ENCODE measurements at places on chromosomes 6 and 20. TPM values are rescaled to one million over a fixed set of nuclear protein-coding genes. Genes with fewer than 3 reads are reported as not detected.
A peak's percentile ranks its signal among the peaks of the same experiment; 100 is the strongest.

GRCh38 chr20:32823737-32824588 is 4.2 kb downstream of the MAPRE1 start:
- DNase-seq: no peak

The ASCC3 gene
- total RNA-seq: 60.2 TPM

- DNase-seq: no peak
Observed at GRCh38 chr6:13261464-13261994, 66.8 kb downstream of the TBC1D7 start.

DNA sequence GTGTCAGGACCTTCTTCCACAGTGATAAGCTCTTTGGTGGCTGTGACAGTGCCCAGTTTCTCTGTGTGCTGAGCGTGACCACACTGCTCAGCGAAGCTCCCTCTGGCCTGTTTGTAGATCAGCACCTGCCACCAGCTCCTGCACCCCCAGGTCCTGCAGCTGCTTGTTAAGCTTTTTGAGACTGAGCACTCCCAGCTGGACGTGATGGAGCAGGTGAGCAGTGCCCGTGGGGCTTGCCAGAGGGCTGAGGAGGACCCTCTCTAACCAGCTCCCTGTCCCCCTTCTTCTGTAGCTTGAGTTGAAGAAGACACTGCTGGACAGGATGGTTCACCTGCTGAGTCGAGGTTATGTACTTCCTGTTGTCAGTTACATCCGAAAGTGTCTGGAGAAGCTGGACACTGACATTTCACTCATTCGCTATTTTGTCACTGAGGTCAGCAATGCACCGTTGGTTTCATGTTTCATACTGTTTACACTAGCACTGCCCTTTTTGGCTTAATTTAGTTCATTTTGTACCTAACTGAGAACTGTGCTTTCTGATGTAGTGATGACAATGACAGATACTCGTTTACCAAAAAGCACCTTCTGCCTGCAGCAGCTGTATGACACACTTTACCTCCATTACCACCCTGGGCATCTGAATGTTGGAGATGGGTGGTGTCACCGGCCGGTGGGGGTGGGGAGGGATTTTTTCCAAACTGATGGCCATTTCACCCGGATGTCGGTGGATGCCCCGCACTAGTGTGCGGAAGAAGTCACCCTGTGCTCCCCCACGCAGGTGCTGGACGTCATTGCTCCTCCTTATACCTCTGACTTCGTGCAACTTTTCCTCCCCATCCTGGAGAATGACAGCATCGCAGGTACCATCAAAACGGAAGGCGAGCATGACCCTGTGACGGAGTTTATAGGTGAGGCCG is 12.5 kb downstream of the NELFCD start:
- DNase-seq: no peak

The PNPLA1 gene
- not detected for total RNA-seq

The ELMO2 gene
- 14.1 TPM for total RNA-seq

DNA sequence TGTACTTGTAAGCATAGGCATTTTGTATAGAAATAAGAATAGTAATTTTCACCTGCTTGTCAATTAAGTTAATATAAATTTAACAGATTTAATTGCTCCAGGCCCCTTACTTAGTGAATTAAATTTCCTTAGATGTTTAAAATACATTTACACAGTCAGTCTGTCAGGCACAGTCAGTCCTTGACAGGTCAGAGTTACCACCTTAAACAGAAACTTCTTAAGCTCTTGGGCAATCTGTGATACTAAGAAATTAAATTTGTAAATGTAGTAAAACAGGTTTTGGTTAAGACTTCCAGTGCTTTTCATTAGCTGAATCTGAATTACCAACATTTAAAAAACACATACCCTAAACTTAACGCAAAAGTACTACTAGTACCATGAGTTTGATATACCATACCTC is 15.9 kb downstream of the PTPRA start:
- no peak for DNase-seq

- DNase-seq: no peak
Observed at GRCh38 chr6:97040355-97040860, 115.9 kb downstream of the KLHL32 start.

DNA sequence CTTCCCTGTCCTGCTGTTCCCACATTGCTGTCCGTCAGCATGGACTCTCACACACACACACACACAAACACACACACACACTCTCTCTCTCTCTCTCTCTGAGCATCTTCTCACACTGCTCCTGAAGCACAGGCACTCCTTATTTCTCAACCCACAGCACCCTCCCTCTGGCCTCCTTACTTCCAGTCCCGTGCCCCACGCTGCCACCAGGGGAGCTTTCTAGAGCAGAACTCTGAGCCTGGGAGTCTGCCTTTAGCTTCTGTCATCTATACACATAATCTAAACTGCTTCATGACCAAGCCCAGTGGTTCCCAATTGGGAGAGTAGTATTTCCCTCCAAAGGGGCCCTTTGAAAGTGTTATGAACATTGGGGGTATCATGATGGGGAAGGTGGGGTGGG is 29.1 kb downstream of the HECA start:
- DNase-seq: no peak

- DNase-seq: no peak
Observed at GRCh38 chr6:108562503-108562993, 1.8 kb downstream of the FOXO3 start.

DNA sequence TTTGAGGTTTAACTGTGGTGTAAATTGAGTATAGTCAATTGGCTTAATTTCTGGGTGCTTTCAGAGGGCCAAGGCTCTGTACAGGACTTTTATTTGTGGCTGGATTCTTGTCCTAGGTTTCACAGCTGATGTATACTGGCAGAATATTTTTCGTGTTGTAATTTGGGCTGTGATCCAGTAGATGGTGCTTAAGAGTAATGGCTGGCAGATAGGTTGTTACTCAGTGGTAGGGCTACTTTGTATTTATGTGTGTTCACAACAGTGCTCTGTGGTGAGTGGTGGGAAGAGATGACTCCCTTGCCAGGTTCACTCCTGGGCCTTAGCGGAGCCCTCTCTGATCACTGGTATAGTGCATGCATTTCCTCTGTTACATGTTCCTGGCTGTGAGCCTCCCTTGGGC is 34.5 kb upstream of the FERMT1 start:
- no peak for DNase-seq

- no peak for DNase-seq
Observed at GRCh38 chr6:74250161-74250818, 554.3 kb downstream of the CD109 start.

GRCh38 chr6:149903938-149904611 is 6.2 kb upstream of the RAET1E start:
- no peak for DNase-seq

The SPAG4 gene
- 21.2 TPM for total RNA-seq

The TAGAP gene
- not detected for total RNA-seq

DNA sequence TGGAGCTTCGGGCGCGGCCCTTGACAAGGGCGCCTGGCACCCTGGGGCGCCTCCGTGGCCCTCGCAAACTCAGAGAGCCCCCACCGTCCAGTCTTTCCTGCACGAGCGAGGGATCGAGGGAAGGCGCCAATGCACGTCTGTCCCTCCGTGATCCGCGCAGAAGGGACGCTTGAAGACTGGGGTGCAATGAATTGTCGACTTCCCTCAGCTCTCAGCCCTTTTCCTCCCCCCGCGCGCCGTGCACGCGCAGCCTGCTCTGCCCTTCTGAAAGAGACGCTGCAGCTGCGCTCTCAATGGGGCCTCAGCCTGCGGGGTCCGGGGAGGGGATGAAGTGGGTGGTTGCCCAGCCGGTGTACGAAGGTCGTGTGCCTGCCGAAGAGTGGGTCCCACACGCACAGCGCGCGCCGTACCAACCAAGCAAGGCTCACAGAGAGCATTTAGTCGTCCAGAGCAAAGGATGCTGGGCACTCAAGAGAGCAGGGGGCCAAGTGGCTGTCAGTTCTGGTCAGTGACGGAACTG is 5.5 kb upstream of the SOX4 start:
- DNase-seq: no peak

GRCh38 chr6:4677011-4677750 is 99.0 kb upstream of the CDYL start:
- DNase-seq: no peak

DNA sequence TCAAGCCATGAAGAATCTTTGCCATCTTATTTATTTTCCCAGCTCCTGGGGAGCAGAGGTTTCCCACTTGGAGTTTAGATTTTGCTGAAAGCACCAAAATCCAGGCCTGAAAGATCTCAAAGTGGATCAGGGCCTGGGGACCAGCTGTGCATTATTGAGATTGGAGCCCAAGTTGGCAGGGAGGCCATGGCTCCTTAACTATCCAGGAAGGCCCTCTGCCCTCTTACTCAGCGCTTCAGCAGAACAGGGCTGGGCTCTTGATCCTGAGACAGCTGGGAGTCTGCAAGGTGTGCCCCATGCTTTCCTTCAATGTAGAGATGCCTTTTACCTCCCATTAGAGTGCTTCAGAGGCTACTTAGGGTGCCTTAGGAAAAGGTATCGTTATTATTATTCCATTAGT is 24.6 kb downstream of the FOXO3 start:
- no peak for DNase-seq

- peak; percentile 62 for DNase-seq
Observed at GRCh38 chr6:166775180-166775922, 148.3 kb upstream of the RPS6KA2 start.

The PCSK2 gene
- 1.2 TPM for total RNA-seq

DNA sequence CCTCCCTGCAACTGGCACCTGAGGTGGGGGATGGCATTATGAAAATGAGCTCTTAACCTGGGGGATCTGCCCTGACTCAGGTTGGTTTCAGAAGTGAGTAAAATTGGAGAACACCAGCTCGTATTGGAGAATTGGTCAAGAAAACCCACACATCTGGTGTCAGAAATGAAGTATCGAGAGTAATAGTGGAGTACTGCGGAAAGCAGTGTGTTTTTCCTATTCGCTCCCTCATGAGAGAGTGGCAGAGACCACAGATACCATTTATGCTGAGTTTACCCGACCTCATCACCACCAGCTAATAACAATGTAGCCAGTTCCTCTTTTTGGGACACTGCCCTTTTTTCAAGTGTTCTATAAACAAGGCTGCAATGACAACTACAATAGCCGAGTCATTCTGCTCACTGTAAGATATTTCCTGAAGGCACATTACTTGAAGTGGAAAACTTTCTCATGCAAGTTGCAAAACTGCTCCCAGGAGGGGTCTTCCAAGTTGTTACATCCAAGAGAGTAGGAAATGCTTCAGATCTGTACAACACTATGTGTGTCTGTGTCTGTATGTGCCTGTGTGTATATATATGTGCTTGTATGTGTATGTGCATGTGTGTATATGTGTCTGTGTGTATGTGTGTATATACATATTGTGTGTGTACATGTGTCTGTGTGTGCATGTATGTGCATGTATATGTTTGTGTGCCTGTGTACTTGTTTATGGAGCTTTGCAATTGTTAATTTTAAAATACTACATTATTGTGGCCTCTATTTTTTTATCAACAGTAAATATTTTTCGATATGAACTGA is 106.0 kb upstream of the CST7 start:
- DNase-seq: no peak

DNA sequence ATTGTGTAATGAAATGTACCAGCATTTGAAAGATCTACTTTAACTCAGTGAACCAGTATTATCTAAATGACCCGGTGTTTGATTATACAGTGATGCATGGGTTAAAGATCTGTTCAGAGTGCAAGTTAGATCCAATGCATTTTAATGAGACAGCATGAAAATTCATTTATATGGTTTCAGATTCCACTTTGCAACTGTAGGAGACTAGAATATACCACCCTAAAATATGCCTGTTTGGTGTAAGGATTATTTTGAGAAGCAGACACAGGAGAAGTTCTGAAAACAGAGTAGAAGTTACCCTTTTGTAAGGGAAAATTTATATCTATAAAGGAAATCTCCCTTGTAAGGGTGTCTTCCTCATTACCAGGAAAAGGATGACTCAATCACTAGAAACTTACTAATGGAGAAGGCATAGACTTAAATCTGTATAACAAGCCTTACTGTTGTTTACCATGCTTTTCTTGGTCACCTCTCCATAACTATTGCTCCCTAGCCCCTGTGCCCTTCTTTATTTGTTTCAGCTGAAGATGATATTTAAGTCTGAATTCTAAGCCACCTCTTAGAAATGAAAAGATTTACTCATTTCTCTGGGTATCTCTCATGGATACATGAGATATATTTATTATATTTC is 105.4 kb downstream of the NCOA3 start:
- DNase-seq: peak; percentile 38

The SLC25A27 gene
- 22.6 TPM for total RNA-seq

The BPI gene
- not detected for total RNA-seq

The SCRT2 gene
- not detected for total RNA-seq

The CTAGE9 gene
- not detected for total RNA-seq

The KIF6 gene
- not detected for total RNA-seq

DNA sequence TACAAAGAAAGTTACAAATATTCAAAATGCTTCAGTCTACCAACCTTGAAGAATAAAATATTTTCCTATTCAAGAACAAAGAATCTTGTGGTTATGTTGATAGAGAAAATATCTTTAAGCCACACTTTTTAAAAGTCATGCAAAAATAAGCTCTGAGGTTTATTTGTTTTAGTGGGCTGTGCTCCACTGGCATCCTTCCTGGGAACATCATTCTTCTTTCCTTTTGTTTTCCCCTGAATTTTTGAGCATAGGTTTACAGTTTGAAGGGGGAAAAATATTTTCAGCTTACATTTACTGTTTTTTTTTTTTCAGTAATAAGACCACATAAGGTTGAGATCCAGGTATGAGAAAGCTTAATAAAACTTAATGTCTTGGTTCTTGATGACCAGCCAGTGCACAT is 72.0 kb upstream of the BACH2 start:
- DNase-seq: no peak

GRCh38 chr6:79605968-79606764 is 25.0 kb upstream of the SH3BGRL2 start:
- no peak for DNase-seq

Measured in NCI-H460 (cell line).